ELR (cell line): ENCODE measurements at places on chromosomes 16 and 17.

- DNase-seq, result no peak
Measured at GRCh38 chr17:27496437-27496943, 40.2 kb downstream of the KSR1 start.

- no peak for DNase-seq
Measured at GRCh38 chr17:57402681-57403180, 146.4 kb downstream of the MSI2 start.

GRCh38 chr17:35612924-35613521 is 25.9 kb downstream of the AP2B1 start:
- peak; percentile 67 for DNase-seq

DNA sequence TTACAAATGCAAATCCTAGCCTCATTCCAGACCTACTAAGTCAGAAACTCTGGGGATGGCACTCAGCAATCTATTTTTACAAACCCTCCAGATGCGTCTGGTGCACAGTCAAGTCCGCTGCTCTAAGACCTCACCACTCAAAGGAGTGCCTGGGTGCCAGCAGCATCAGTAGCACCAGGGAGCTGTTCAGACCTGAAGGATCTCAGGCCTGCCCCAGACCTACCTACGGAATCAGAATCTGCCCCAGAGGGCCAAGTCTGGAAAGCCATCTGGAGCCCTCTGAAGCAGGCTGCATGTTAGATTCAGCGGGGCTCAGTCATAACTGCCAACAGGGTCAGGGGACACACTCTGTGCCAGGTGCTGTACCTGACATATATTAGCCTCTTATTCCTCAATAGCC is 17.6 kb downstream of the MEOX1 start:
- DNase-seq, result no peak

DNA sequence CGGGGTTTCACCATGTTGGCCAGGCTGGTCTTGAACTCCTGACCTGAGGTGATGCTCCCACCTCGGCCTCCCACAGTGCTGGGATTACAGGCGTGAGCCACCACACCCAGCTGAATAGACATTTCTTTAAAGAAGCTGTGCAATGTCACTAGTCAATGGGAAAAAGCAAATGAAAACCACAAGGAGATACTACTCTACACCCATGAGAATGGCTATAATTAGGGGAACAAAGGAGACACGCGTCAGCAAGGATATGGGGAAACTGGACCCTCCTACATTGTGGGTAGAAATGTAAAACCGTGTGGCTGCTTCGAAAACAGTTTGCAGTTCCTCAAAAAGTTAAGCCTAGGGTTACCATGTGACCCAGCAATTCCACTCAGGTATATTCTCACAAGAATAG is 103.4 kb downstream of the VPS53 start:
- no peak for DNase-seq

GRCh38 chr17:14845591-14846281 is 419.4 kb downstream of the PMP22 start:
- DNase-seq, result peak; percentile 8

- DNase-seq, result no peak
Measured at GRCh38 chr17:1554751-1555540, 7.6 kb downstream of the PITPNA start.

DNA sequence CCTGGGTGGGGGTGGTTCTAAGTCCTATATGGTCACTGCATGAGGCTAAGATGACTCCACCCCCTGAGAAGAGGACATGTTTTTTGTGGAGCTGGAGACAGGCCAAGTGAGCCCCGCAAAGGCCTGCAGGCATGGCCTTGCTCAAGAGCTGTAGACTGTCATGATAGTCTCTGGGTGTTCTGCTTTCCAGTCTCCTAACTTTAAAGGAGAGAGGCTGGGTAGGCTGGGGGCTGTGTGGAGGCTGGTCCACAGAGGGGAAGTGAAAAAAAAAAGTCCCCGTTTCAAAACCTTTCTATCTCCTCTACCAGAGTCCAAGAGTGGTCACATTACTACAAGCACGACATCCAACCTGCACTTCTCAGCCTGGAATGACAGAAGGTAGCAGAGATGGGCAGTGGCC is 27.1 kb downstream of the CDRT4 start:
- no peak for DNase-seq

DNA sequence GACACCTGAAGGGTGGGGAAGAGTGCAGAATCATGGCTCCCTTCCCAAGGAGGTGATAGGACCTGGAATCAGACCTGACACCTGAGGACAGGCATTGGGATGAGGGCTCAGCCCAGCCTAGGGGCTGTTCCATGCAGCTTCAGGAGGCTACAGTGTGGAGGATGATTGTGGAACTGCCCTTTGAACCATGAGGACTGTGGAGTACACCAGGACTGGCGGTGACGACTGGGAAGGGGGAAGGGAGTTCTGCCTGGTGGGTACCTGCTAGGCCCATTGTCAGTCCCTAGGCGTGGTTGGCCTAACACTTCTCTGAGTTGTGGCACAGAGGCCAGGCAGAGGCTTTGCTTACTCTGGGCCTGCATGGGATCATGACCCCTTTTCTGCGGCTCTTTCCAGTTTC is 76.1 kb downstream of the MPRIP start:
- no peak for DNase-seq

GRCh38 chr17:14302091-14302430 is 1.2 kb downstream of the HS3ST3B1 start:
- peak; percentile 73 for DNase-seq

- DNase-seq, result peak; percentile 20
Measured at GRCh38 chr17:2724784-2725164, 13.2 kb upstream of the CLUH start.

DNA sequence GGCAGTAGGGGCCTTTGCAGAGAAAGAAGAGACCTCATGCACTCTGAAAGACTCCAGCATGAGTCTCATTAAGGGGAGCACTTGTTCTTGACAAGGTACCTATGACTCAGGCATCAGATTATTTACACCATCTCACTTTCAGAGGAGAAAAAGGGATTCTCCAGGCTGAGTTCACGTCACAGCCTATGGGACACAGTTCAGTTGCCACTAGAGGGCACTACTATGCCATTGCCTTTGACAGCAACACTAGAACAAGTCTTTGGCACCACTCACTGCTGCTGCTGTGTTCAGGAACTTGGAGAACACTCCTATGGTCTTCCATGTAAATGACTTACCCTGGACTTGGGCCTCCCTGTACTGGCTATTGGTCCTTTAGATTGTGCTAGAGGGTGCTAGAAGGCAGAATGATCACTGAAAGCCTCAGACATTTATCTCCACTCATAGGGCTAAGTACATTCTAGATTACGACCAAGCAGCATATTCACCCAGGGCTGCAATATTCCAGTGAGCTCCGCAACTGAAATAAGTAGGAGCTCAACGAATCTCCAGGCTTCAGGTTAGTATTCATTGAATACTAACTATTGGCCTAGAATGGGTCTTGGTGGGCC is 225.1 kb upstream of the CA10 start:
- DNase-seq, result peak; percentile 51

- DNase-seq, result no peak
Measured at GRCh38 chr17:42291129-42291528, 2.8 kb downstream of the STAT5A start.

- peak; percentile 94 for DNase-seq
Measured at GRCh38 chr16:31876951-31877828, 3.6 kb downstream of the ZNF267 start.

GRCh38 chr17:38750312-38751121 is 2.0 kb upstream of the PSMB3 start:
- DNase-seq, result peak; percentile 47

- no peak for DNase-seq
Measured at GRCh38 chr17:61414936-61415251, 15.3 kb downstream of the TBX2 start.

- DNase-seq, result no peak
Measured at GRCh38 chr16:78415669-78416068, 316.2 kb downstream of the WWOX start.

DNA sequence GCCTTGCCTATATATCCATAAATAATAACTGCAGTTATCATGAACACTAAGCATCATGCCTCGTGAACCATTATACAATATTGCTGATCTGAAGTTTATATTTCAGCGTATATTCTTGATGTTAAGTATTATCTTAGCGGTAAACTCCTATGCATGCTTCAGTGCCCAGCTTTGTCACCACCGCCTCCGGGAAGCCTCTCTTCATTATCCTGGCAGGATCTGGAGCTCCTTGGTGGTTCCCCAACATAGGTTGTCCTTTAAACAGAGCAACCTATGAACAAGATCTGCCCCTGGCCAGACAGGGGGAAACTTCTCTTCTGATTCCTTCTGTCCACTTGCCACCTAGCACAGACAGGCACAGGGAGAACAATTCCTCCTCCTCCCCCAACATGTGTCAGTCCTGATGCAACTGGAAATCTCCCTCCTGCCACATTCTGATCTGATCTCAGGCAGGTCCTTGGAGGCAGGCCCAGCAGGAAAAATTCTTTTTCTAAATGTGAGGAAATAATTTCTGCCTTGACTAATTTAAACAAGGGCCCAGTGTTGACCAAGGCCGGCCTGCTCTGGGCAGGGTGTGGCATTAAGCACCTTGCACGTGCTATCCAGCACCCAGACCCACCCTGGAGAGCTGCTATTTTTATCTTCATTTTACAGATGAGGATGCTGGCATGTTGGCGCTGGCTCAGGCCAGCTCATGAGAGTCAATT is 22.4 kb downstream of the SPNS2 start:
- DNase-seq, result no peak

DNA sequence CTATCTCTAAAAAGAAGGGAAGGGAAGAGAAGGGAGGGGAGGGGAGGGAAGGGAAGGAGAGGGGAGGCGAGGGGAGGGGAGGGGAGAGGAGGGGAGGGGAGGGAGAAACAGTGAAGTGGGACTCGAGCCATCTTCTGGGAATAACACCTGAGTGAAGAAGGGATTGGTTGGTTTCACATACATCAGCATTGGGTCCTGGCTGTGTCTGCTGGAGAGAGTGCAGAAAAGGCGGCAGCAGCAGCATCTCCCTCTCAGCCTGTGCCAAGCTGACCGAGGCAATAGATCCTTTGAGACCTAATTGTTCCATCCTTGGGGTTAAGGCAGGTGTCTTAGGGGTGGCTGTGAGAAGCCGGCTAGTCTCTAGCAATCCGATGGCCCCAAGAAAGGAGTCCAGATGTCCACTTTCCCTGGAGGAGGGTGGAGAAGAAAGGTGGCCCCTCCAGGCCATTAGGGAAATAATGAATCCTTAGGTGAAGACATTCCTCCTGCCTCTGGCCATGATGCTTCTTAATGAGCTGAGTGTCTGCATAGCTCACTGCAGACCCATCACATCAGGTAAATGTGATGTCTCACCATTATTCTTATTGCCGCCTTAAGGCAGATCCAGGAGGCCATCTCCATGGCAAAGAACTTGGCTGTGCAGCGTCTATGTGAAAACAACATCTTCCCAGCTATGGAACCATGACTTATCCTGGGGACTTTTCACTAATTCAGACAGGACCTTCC is 71.6 kb downstream of the WIPI1 start:
- no peak for DNase-seq

GRCh38 chr17:56604691-56605290 is 11.3 kb downstream of the NOG start:
- DNase-seq, result no peak

DNA sequence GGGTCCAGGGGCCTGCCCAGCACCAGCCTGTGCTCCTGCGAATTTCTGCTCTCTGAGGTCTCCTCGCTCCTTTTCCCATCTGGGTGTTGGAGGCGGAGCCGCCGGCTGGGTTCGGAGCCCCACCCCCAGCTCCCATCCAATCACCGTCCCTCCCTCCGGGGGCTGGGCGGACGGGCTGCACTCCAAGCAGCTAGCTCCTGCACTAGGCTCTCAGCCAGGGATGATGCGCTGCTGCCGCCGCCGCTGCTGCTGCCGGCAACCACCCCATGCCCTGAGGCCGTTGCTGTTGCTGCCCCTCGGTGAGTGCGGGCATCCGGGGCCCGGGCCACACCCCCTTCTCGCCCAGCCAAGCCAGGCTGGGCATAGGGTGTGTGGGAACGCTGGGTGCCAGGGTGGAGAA is at the start of gene NRN1L:
Gene NRN1L (plus strand): TSS at position 202 of the 400 bp plus-strand sequence. CDS start 19 bp downstream, at position 221.
- peak; percentile 95 for DNase-seq

GRCh38 chr17:32822996-32823395 is 53.9 kb downstream of the MYO1D start:
- DNase-seq, result no peak

GRCh38 chr17:60577147-60577915 is 22.7 kb upstream of the PPM1D start:
- DNase-seq, result peak; percentile 69

DNA sequence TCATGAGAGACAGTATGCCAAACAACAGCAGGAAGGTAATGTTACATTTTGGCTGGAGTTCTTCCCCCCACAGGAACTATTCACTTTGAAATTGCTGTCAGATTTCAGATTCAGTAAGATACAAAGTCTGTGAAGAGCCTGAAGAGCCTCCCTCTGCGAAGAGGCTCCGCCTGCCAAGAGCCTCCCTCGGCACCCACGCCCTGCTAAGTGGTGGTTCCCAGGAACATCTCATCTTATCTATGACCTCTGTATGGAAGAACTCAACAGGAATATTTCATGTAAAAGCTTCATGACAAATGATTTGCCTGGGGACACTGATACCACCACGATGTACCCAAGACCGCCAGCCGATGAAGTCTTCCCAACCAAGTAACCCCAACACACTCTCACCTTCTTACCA is 3.2 kb downstream of the ZC3H7A start:
- DNase-seq, result no peak

DNA sequence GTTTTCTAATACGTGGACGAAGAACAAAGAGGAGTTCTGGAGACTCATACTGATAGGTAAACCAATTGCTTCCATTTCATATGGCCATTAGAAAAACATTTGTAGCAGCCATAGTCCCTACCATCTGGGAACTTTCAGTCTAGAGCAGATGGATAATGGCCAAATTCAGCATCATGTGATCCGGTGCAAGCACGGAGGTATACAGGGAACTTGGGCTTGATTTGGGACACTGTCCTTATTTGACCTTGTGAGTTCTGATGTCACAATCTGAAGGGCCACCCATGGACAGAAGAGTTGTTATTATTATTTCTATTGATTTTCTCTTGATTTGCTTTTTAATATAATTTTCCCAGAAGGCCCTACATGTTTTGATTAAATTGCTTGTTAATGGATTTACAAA is 154.6 kb upstream of the ZNF267 start:
- no peak for DNase-seq

GRCh38 chr17:40411821-40412220 is 5.9 kb downstream of the TOP2A start:
- DNase-seq, result no peak
